T-cell (primary cell): ENCODE measurements at places on chromosomes 3 and 15. TPM values are rescaled to one million over a fixed set of nuclear protein-coding genes. Genes with fewer than 3 reads are reported as not detected.

The CAND2 gene
- total RNA-seq = 3.2 TPM

The P2RY13 gene
- total RNA-seq = not detected

The TTLL3 gene
- total RNA-seq = 67.4 TPM

The ARL8B gene
- 48.3 TPM for total RNA-seq

The PRR20G gene
- not detected for total RNA-seq
